ENCODE measurements at places on chromosomes 16 and 17.
A peak's percentile ranks its signal among the peaks of the same experiment; 100 is the strongest.

DNA sequence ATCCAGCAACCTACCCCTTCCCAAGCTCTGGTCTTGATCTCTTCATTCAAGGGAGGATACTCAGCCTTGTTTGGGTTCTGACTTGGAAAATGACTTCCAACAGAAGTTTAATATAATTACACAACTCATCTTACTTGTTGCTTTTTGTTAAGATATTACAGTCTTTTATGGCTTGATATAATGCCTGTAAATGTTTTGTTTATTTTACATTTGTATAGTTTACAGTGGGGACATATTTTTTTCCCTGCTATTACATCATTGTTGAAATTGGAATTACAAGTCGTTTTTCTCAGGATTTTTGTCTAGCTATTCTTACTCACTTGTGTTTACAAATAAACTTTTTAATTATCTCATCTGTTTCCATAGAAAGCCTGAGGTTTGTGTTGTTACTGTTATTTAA is 436.0 kb downstream of the CNTNAP4 start:
- DNase-seq: no peak

DNA sequence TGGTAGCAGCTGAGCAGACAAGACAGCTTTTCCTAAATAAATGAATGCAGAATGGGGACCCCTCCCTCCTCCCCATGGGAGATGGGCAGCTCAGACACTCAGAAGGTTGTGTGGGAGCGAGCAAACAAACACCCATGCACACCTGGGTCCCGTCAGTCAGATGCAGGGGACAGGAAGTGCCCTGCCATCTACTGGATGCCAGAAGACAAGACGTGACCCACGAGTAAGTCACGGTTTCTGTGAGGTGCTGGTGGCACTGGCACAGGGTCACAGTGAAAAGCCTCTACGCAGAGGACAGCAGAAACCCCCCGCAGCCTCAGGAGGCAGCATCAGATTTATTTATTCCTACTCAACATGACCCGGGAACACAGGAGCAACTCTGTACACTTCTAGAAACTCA is 8.4 kb downstream of the HBQ1 start:
- no peak for DNase-seq

DNA sequence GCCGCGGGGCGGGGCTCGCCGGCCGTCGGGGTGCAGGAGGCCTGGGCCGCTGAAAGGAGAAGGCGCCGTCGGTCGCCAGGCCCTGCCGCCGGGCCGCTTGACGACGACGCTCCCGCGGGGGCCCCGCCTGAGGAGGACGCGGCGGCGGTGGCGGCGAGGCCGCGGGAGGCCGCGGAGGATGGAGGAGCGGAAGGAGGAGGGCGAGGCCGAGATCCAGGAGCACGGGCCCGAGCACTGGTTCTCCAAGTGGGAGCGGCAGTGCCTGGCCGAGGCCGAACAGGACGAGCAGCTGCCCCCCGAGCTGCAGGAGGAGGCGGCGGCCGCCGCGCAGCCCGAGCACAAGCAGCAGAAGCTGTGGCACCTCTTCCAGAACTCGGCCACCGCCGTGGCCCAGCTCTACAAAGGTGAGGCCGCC is 430 bp downstream of the HAPSTR1 start:
- DNase-seq: no peak

- no peak for DNase-seq
Measured at GRCh38 chr17:10447026-10447931, 22.1 kb downstream of the MYH4 start.

GRCh38 chr17:71315568-71315967 is 805.3 kb upstream of the SOX9 start:
- no peak for DNase-seq

DNA sequence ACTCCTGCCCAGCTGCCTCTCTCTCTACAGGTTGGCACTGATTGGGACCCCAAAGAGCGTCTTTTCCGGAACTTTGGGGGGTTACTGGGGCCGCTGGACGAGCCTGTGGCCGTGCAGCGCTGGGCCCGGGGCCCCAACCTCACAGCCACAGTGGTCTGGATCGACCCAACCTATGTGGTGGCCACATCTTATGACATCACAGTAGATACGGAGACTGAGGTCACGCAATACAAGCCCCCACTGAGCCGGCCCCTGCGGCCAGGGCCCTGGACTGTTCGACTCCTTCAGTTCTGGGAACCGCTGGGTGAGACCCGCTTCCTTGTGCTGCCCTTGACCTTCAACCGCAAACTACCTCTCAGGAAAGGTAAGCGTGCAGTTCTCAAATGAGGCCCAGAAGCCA is 12.3 kb downstream of the XYLT2 start:
- no peak for DNase-seq

DNA sequence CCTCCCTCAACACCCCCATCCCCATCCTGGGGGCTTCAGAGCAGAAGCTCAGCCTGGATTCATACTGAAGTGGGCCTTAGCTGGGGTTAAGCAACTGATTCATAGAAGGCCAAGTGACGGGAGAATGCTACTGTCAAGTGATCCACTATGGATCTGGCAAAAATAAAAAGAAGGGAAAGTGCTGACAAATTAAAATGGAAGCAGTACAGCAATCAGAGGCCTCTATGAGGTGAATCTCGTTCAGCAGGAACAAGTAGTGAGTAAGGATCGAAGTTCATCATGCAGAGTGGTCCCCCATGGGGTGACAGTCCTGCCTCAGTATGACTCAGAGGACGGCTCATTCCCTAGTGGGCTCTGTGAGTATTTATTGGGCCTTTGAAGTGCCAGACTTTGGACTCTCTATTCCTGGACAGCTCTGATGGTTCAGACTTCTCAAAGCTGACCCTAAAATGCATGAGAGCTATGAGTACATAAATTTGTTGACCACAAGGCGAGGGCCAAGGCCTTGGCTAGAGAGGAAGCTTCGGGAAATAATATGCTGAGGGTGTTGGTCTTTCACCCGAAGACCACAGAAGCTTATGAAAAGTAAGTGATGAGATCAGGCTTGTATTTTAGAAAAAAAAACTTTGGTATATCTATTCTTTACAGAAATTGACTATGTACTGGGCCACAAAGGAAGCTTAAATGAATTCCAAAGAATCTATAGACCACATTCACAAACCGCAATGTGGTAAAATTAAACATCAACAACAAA is 5.3 kb upstream of the NSMCE1 start:
- no peak for DNase-seq

DNA sequence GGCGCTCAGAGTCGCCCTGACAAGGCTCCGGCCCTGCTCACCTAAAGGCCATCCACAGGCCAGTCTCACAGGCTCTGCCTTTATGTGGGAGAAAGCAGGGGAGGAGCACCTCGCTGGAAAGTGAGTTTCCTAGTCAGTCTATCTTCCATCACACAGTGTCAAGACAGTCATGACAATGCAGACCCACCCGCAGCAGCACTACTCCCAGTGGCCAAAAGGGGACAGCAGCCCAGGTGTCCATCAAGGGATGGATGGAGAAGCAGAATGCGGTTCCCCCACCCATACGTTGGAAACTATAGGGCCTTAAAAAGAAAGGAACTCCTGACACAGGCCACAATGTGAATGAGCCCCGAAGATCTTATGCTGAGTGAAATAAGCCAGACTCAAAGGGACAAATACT is 226.8 kb downstream of the ENGASE start:
- no peak for DNase-seq

GRCh38 chr16:14088155-14088753 is 17.1 kb downstream of the MRTFB start:
- DNase-seq: no peak

- peak; percentile 78 for DNase-seq
Measured at GRCh38 chr16:85696781-85697180, 8.0 kb upstream of the GINS2 start.

- no peak for DNase-seq
Measured at GRCh38 chr16:85136213-85136701, 24.0 kb upstream of the CIBAR2 start.

GRCh38 chr16:1932050-1933028 is 10.7 kb downstream of the MSRB1 start:
- no peak for DNase-seq
